ENCODE measurements at places on chromosomes 12 and 14.
A peak's percentile ranks its signal among the peaks of the same experiment; 100 is the strongest.

GRCh38 chr14:63435204-63435603 lies 108.0 kb downstream of the PPP2R5E start:
- no peak for DNase-seq

DNA sequence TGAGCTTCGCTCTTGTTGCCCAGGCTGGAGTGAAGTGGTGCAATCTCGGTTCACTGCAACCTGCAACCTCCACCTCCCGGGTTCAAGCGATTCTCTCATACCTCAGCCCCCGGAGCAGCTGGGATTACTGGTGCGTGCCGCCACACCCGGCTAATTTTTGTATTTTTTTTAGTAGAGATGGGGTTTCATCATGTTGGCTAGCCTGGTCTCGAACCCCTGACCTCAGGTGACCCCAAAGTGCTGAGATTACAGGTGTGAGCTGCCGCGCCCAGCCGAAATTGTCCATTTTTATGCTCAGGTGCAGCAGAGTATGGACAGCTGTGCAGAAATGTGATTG lies 19.2 kb upstream of the CYP46A1 start:
- DNase-seq: no peak

GRCh38 chr12:112117685-112118084 lies 7.7 kb upstream of the TRAFD1 start:
- no peak for DNase-seq

GRCh38 chr14:23364164-23365035 lies 572 bp downstream of the EFS start:
- no peak for DNase-seq

- no peak for DNase-seq
These were observed at the start of gene TAMALIN for GRCh38 chr12:52006726-52007157. Gene TAMALIN, plus strand, starts transcription at chr12:52006946. Its CDS starts 74 bp downstream, at chr12:52007020.

- peak; percentile 55 for DNase-seq
These were observed 11.1 kb downstream of the RASSF3 start for GRCh38 chr12:64621257-64621942.

GRCh38 chr12:47725091-47725772 lies at the start of gene ENDOU:
Gene ENDOU, minus strand, starts transcription at chr12:47725490. Its CDS starts 77 bp downstream, at chr12:47725413.
- DNase-seq: no peak

DNA sequence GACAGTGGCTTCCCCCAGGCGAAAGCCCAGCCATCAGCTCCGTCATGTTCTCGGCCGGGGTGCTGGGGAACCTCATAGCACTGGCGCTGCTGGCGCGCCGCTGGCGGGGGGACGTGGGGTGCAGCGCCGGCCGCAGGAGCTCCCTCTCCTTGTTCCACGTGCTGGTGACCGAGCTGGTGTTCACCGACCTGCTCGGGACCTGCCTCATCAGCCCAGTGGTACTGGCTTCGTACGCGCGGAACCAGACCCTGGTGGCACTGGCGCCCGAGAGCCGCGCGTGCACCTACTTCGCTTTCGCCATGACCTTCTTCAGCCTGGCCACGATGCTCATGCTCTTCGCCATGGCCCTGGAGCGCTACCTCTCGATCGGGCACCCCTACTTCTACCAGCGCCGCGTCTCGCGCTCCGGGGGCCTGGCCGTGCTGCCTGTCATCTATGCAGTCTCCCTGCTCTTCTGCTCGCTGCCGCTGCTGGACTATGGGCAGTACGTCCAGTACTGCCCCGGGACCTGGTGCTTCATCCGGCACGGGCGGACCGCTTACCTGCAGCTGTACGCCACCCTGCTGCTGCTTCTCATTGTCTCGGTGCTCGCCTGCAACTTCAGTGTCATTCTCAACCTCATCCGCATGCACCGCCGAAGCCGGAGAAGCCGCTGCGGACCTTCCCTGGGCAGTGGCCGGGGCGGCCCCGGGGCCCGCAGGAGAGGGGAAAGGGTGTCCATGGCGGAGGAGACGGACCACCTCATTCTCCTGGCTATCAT lies 663 bp downstream of the PTGER2 start:
- no peak for DNase-seq

DNA sequence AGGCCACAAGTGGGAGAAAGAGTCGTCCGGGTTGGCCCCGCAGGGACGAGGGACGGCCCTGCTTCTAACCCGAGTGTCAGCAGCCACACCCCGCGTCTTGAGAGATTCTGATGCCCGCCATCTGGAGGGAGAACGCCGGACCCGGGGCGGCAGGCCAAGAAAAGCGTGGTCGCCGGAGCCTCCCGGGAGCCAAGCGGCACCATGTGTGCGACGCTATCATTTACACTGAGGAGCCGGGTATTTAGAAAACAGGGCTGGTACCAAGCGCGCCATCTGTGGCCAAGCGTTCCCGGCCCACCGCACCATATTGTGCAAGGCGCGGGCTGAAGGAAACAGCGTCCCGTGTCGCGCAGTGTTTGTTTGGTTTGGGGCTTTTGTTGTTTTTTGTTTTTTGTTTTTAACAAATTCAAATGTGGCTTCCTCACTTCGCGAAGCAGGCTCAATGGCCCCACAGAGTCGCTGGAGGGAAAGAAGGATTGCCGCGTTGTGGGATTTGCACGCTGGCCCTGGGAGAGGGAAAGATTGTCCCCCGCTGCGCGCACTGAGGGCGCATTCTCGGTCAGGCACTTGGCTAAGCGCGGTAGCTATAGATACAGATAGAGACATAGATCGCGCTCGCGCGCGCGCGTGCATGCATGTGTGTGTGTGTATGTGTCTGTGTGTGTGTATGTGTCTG lies 153.8 kb downstream of the BCL11B start:
- DNase-seq: no peak

DNA sequence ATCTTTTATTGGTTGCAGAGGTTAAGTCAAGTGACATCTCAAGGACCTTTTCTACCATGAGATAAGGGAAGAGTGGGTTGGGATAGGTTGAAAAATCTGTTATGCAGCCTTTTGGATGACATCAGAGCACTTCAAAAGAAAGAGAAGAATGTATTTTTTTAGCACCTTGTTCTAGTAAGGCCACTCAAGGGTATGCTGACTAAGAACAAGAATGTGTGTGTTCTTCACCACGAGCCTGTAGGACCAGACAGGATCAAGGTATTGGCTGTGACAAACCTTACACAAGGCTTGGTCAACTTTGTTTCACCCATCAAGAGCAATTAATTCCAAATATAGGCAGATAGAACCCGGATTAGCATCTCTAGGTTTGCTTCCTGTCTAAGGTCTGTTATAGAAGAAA lies 142.5 kb downstream of the SAMD4A start:
- DNase-seq: no peak

GRCh38 chr12:57454566-57455373 lies at the start of gene INHBE:
Gene INHBE, plus strand, starts transcription at chr12:57455307. Its CDS starts 230 bp downstream, at chr12:57455537.
- peak; percentile 86 for DNase-seq

- DNase-seq: no peak
These were observed 80.5 kb upstream of the TBX3 start for GRCh38 chr12:114764510-114764909.

- DNase-seq: peak; percentile 27
These were observed 104.0 kb downstream of the WIF1 start for GRCh38 chr12:65016881-65017650.

- no peak for DNase-seq
These were observed 9.0 kb downstream of the LPAR5 start for GRCh38 chr12:6626654-6627283.

DNA sequence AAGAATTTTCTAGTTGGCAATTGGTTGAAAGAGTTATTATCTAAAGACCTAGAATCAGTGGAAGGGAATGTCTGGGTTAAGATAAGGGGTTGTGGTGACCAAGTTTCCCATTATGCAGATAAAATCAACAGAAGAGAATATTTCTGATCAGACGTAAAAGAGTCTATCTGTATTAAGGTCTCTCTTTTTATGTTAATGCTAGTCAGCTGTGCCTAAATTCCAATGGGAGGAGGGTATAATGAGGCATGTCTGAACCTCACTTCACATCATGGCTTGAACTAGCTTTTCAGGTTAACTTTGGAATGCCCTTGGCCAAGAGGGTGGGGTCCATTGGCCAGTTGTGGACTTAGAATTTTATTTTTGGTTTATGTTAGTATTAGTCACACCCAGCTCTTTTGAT lies 34.3 kb upstream of the CHST11 start:
- no peak for DNase-seq

DNA sequence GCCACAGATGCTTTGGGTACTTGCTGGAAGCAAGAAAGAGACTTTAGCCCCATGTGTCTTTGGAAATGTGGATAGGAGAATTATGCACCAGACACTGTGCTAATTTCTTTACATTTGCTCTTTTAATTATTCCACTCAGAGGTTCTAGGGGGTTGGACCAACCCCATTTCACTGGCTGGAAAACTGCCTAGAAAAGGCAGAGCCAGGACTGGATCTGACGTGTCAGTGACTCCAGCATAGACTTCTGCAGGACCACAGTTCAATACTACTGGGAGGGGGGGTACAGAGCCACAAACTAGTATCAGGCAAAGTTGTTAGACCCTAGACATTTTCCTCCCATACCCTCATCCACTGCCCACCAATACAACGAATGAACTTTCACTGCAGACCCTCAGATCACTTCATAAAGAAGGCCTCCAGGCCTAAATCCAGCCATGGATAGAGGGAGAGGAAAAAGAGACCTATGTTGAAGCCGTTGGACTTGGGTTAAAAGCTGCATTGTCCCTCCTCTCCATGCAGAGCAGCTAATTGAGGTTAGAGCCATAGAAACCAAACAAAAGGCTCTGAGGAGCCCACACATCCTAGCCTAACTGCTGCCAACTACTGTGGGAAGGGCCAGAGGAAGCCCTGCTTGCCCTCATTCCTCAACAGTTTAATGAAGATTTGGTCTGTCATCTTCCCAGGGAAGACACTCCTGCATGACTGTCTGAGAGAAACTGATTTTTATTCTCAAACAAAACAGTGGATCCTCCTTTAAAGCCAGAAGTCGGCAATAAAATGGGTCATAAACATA lies 68.7 kb downstream of the STON2 start:
- DNase-seq: no peak

DNA sequence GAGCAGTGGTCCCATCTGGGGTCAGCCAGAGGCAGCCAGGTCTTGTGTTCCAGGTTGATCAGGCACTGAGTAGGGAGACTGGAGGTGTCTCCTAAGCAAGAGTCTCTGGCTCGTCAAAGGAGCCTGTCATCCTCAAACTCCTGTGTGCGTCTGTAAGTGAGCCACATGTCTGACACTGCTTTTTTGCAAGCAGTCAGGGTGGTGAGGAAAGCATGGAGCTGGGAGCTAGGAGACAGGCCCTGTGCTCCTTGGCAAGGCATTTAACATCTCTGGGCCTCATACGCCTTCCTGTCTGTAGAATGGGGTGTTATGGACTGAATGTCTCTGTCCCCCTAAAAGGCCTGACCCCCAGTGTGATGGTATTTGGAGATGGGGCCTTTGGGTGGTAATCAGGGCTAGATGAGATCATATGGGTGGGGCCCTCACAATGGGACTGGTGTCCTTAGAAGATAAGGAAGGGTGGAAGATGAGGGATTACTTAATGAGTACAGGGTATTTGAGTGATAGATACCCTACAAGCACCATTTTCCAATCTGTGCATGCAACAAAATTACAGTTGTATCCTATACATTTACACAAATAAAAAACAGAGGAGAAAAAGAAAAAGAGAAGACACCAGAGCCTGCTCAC lies 53.0 kb downstream of the ARL6IP4 start:
- DNase-seq: no peak

DNA sequence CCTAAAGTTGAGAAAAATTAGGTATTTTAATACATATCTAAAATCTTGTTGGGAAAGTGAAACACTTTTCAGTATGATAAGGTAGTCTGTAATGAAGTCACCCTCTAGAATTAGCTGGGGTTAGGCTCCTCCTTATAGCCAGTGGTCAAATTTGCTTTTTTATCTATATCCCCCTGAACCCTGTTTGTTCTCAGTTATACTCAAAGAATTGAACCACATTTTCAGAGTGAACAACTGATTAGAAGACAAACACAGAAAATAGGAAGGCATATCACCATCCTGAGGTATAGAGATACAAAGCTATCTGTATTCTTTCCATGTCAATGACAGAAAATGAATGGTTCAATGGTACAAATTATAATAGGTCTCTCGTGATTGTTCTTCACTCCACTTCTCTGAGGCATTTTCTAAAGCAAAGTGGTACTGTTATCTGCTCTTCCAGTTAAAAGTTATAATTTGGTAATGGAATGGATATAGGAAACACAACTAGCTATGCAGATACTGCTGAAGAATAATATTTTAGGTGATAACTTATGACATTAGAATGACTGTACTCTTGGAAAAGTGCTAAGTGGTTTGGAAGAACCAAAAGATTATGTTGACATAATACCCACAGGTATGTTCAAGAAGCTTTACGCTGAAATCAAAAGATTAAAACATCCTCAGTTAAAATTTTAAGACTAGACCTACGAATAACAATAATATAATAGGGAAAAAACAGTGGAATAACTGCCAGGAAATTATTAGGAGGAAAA lies 27.6 kb downstream of the WASHC3 start:
- DNase-seq: peak; percentile 64

DNA sequence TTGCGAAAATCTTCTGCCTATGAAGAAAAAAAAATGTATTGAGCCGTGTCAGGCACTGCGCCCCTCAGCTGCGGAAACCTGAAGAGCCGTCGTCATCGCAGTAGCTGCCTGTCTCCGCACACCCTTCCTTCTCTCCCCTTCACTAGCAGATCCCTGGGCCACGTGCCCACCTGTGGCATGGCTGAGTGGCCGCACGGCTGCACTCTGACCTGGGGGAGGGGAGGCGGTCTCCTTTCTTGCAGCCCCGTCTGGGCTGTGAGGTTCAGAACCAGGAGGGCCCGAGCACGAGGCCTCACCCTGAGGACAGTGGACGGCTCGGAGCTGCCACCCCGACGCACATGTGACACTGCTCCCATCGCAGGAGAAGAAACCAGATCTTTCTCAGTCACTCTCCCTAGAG lies 24.9 kb downstream of the PGAM5 start:
- no peak for DNase-seq

DNA sequence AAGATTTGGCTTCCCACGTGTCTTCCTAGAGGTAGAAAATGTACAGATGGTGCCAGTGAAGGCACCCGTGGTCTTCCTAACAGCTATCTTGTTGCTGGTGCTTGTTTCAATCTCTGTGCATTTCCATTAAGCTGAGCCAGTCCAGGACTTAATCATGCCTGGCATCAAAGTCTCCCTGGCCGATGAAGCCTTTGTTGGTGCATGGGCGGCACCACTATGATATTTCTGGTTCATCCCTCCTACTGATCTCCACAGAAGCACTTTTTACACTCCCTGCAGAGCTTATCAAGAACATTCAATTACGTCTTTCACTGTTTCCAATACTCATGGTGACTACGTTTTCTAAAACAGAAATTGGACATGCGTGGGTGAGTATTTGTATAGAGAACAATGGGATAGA lies 128.4 kb downstream of the TTC8 start:
- DNase-seq: no peak

DNA sequence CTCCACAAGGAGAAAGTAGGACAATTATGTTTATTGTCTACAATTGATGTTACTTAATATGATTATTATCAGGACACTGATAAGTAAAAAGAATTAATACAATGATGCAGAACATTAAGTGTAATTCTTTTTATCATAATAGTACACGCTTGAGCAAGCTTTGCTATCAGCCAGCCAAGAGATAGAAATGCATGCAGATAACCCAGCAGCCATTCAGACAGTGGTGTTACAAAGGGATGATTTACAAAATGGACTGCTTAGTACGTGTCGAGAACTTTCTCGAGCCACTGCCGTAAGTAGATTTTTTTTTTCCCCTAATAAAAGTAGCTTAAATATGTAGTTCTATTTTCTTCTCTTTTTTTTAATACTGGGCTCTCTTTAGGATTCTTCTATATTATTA lies 116.9 kb upstream of the AEBP2 start:
- no peak for DNase-seq

- DNase-seq: peak; percentile 100
These were observed 258.6 kb downstream of the MSRB3 start for GRCh38 chr12:65536876-65537681.

GRCh38 chr14:89618811-89619551 lies 201.9 kb upstream of the FOXN3 start:
- DNase-seq: peak; percentile 58
